ENCODE measurements at places on chromosomes 6 and 20.

- no peak for DNase-seq
Observed at GRCh38 chr6:113089056-113089455, 741.9 kb downstream of the RFPL4B start.

DNA sequence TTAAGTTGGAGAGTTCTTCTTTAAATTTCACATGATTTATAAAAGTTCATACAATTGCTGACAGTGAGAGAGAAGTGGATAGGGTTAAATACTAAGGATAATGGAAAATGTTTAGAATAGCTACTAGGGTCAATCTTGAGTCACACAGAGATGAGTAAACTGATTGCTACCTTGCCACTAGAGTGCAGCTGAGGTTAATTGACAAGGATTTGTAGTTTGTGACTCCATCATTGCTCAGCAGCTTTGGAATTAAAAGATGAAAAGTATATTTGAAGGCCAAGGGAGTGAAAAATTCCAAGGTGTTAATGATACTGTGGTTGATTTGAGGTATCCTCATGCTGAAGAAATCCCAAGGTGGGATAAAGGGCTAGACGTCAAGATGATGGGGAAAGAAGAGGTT lies 524.0 kb downstream of the UTRN start:
- DNase-seq, result no peak

- DNase-seq, result no peak
Observed at GRCh38 chr6:159966981-159967380, 1.9 kb upstream of the IGF2R start.

- DNase-seq, result no peak
Observed at GRCh38 chr20:13336308-13337089, 115.4 kb downstream of the ISM1 start.

DNA sequence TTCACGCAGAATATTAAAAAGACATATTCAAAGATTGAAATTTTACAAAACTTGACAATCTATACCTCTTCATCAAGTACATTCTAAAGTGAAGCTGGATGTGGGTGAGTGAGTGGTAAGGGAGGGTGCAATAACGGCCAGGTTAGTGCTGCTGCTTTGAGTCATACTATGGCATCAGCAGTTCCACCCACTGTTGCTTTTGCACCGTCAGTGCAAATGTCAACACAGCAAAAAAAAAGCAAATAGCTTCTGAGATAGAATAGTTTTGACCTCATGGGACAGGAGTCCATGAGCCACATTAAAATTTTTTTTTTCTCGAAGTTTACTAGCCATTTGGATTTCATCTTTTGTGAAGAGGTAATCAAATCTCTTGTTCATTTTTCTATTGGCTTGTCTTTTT lies 31.8 kb downstream of the PSMF1 start:
- DNase-seq, result no peak

GRCh38 chr20:33826270-33826897 lies 15.2 kb downstream of the CHMP4B start:
- DNase-seq, result no peak

Data from lung microvascular endothelial cell (primary cell).